SIG-M5 (cell line): ENCODE measurements at places on chromosomes 7 and 10.
A peak's percentile ranks its signal among the peaks of the same experiment; 100 is the strongest.

DNA sequence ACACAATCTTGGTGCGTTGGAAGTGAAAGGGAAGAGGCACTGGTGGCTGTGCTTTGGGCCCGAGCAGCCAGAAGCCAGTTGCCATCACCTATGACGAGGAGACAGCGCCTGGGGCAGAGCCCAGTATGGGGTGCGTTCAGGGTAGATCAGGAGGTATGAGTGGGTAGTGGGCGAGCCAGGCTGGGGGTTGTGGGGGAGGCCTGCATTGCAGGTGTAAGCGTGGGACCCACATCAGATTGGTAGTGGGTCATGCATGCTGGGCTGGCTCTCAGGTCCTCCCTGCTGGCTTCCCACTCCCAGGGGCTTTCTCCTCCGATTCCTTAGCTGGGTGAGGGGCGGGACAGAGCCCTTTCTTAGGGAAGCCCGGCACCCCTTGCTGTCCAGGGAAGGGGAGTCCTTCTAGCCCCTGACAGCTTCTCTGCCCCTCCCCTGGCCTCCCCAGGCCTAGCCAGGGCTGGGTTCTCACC, 445 bp upstream of the PVRIG start:
- no peak for DNase-seq

DNA sequence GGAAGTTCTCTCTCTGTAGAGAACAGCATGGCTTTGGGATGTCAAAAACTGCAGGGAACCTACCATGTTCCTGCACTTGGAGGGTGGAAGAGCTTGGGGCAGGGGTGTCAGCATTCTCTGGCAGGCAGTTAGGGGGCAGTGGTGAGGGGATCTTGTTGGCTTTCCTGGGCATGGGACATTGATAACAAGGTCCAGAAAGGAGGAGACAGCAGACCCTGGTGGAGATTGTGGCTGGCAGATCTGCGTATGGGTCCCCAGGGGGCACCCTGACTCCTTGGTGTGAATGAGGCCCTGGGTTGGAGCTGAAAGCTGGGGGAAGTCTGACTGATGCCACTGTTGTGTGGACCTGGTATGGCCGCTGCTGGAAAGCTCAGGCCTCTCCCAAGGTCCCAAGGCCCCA, 22.9 kb upstream of the CAMK2B start:
- DNase-seq = no peak

DNA sequence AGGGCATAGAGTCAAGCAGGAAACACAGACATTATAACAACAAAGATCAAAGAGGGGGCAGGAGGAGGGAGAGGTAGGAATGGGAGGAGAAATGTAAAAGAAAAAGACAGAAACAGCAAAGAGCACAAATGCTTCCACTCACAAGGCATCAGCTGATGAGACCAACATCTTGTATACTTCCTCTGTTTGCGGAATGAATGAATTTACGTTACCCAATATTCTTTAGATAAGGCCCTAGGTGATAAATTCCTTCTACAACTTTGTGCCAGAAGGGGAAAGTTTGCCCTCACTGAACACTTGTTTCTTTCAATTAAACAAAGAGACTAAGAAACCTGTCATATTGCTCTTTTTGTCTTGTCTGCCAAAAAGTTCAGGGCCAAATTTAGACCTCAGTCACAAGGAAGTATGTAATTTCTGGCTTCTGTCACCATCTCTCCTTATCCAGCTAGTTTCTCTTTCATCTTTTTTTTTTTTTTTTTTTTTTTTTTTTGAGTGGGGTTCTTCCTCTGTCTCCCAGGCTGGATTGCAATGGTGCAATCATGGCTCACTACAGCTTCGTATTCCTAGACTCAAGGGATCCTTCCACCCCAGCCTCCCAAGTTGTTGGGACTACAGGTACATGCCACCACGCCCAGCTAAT, 116.4 kb upstream of the NANOS1 start:
- DNase-seq = no peak

- no peak for DNase-seq
These were observed 148.4 kb downstream of the PLXDC2 start for GRCh38 chr10:19964625-19965024.

DNA sequence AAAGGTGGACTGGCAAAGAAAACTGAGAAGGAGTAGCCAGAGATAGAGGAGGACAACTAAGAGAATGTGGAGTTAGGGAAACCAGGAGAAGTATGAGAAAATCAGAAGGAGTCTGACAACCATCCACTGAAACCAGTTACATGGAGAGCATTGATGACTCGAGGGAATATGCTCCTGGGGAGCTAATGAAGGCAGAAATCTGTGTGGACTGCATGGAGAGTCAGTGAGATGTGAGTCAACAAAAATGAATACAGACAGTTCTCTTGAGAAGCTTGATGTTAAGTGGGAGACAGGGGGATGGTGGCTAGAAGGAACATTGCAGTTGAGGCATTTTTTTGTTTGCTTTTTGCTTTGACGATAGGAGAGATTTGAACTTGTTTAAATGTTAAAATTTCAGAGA, 34.3 kb upstream of the ZNF32 start:
- no peak for DNase-seq

- no peak for DNase-seq
These were observed 18.2 kb upstream of the C10orf53 start for GRCh38 chr10:49661140-49661856.

DNA sequence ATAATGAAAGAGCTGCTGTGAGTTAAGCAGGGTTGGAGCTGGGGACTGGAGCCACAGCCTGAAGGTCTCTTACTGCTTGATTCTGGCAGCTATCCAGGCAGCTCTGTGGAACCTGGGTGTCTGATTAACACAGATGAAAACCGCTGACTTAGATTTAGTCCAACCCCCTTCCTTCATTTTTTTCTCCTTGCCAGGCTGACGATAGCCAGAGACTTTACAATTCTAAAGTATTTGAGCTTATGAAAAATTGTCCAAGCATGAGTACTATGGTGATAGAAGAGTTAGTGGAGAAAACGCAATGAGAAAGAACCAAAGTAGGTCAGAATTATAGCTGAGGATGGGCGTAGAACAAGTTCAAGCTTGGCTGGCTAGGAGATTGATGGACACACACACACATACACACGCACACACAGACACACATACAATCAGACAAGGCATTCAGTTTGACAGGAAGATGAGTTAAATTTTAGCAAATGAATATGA, 13.5 kb upstream of the GPR85 start:
- DNase-seq = no peak

DNA sequence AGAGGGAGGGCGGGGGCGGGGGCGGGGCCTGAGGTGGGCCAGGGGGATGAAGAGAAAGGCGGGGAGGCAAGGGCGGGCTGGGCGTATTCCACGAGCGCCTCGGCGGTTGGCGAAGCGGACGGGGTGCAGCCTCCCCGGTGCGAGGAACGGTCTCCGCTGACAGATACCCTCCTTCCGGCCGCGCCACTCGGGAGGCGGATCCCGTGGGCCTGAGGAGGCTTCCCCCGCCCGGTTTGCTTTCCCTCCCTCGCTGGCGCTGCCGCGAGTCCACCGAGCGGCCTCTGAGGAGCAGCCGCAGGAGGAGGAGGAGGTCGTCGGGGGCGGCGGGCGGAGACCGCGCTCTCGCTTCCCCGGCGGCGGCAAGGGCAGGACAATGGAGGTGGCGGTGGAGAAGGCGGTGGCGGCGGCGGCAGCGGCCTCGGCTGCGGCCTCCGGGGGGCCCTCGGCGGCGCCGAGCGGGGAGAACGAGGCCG, at the start of gene TRIM24:
Gene TRIM24, plus strand, starts transcription at position 84 of the 473 bp plus-strand sequence. Its CDS starts 290 bp downstream, at position 374.
- DNase-seq = peak; percentile 77

GRCh38 chr7:121328508-121329190, at the start of gene WNT16:
Gene WNT16, plus strand, starts transcription at chr7:121329000. Its CDS starts 293 bp downstream, at chr7:121329293.
- no peak for DNase-seq

DNA sequence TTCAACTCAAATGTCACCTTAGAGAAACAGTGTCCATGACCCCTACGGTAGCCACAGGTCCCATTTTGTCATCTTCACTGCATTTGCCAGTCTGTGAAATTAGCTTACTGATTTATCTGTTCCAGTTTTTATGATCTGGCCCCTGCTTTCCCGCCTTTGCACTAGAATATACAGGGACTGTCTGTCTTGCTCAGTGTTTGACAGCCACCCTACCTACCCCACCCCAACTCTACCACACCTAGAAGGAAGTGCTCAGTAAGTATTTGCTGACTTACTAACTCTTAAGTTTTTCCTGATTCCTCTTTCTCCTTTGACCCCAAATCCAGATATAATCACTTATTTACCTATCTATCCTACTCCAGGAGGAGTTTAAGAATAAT, 49.5 kb downstream of the CREB3L2 start:
- no peak for DNase-seq

GRCh38 chr10:95277201-95277570, 13.6 kb downstream of the PDLIM1 start:
- no peak for DNase-seq

GRCh38 chr10:101018118-101018599, 12.8 kb downstream of the PDZD7 start:
- DNase-seq = no peak

DNA sequence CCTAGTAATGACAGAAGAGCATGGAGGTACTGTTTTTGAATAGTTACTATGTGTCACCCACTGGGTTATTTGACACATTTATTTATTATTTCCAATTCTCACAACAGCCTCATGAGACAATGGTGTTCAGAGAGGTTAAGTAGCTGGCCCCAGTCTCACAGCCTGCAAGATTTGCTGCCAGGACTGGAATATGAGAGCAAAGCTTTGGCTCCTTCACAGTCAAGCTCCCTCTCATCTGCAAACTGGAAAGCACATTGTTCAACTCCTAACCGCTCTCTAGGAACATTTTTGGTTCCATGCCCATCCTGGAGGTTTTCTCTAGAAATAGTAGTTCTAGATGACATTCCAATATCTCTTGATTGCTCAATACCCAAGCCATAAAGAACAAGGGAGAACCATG, 75.5 kb upstream of the CXCL12 start:
- DNase-seq = no peak

- DNase-seq = no peak
These were observed 350.3 kb upstream of the TEX47 start for GRCh38 chr7:89145801-89146200.

GRCh38 chr7:127252778-127253280, at the start of gene GRM8:
Gene GRM8, minus strand, starts transcription at chr7:127252941.
- no peak for DNase-seq

GRCh38 chr10:110365356-110366143, 60.8 kb upstream of the SMNDC1 start:
- DNase-seq = no peak

DNA sequence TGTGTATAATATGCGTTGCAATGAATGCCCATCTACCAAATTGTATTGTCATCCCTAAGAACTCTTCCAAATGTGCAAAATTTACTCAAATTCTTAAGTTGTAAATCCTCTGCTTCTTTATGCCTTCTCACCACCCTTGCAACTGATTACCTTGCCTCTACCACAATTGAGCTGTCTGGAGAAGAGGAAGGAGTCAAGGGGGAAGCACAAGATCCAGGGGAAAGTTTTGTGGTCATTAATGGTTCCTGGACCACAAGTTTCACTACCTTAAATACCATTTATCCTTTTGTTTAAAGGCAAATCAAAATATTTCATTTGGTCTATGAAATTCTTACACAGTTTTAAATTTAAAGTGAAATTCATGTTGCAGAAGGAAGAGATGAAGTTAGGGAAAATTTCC, 16.7 kb downstream of the CRPPA start:
- peak; percentile 1 for DNase-seq

- no peak for DNase-seq
These were observed 127.6 kb upstream of the SLC26A5 start for GRCh38 chr7:103573479-103574058.

- no peak for DNase-seq
These were observed 95.4 kb downstream of the HIPK2 start for GRCh38 chr7:139682136-139683013.

DNA sequence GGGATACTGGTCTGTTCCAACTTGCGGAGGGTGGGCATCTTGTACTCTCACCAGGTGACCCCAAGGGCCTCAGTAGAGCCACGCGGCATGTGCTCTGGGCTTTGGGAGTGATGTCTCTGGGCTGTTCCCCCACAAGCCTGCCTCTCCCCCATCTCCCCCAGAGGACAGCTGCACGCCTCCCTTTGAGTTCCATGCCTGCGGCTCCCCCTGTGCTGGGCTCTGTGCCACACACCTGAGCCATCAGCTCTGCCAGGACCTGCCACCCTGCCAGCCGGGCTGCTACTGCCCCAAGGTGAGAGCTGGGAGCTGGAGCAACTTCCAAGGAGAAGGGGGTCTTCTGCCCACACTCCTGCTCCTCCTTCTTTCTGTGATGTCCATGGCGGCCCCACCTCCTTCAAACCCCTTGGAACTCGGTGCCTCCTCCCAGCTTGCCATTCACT, 15.0 kb upstream of the ZNF862 start:
- DNase-seq = no peak

GRCh38 chr10:21134645-21135022, 237.5 kb upstream of the NEBL start:
- DNase-seq = no peak

GRCh38 chr7:158702196-158702595, 2.4 kb downstream of the NCAPG2 start:
- DNase-seq = no peak

- DNase-seq = no peak
These were observed 152.7 kb upstream of the PCBD1 start for GRCh38 chr10:71040846-71041605.

DNA sequence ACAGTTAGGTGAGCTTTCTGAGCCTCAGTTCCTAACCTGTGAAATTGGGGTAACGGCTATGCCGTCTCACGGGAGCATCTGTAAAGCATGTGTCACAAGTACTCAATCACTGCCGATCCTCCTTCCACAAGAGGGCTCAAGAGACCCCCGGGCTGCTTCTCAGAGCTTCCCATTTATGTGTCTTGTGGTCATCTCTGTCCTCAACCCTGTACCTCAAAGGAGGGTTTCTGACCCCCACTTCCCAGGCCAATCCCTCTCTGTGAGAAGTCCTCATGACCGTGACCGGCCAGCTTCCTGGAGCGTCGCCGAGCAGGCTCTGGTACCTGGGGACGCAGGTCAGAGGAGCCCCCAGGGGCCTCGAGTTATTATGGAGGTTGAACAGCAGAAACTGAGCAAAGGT, 510 bp upstream of the TRPV5 start:
- no peak for DNase-seq

GRCh38 chr10:38010119-38010903, at the start of gene ZNF33A:
Gene ZNF33A, plus strand, starts transcription at chr10:38010675. Its CDS starts 1,667 bp downstream, at chr10:38012342.
- peak; percentile 57 for DNase-seq

DNA sequence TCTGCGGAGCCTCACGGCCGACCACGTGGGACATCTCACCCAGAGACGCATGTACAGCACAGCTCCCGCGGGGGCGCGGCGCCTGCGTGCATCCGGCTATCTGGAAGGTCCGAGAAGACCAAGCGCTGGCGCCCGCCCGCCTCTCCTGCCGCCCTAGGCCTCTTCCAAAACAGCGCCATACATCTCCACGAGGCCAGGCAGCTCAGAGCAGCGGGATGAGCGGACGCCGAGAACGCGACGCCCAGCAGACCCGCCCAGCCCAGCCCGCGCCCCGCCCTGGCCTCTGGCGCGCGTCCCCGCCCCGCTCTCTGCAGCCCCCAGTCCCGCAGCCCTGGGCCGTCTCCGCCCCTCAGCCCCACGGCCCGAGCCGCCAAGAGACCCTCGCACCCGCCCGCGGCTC, 20.3 kb upstream of the LANCL2 start:
- DNase-seq = no peak

DNA sequence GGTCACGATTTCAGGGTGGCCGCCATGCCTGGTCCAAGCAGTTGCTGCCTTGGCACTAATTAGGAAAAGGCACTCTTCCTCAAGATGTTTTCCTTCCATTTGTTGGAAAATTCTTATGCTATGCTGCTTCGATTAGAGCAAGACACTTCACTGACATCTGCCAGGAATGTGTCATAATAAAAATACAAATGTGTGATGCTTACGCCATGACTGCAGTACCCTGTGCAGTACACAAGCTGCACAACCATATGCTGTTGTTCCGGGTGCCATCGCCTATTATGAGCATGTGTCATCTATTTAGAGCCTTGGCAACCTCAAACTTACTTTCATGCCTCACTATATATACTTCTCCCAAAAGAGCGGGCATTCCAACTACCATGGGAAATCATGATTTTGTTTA, 14.9 kb upstream of the MPP7 start:
- no peak for DNase-seq
